ENCODE measurements at places on chromosomes 4 and X.

- peak; percentile 1 for DNase-seq
These were observed 672 bp downstream of the LONRF3 start for GRCh38 chrX:118974908-118975671.

GRCh38 chr4:142369141-142369540 is 477.0 kb downstream of the INPP4B start:
- DNase-seq, result no peak

GRCh38 chrX:150533863-150534262 is 34.6 kb upstream of the MTM1 start:
- DNase-seq, result no peak

DNA sequence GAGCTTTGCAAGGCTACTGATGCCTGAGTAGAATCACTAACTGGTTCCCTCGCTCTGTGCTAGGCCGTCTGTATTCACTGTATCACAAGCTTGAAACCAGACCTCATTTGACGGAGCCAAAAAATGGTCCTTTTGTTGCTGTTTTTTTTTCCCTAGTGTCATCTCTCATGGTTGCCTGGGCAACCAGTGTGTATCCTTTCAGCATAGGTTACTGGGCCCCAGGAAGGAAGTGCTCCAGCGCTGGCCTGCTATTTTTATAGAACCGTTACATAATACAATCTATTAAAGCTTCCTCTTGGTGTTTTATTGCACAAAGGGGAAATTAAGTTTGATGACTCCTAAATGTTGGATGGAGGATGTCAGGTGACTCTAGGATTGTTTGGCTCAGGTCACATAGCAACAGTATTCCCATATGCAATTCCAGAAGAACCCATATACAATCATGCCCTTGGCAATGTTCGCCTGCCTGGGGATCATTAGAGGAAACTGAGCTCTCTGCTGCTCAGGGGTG is 220.4 kb downstream of the SPRY1 start:
- no peak for DNase-seq

- peak; percentile 7 for DNase-seq
These were observed 53.9 kb downstream of the ENPP6 start for GRCh38 chr4:184163813-184164212.

DNA sequence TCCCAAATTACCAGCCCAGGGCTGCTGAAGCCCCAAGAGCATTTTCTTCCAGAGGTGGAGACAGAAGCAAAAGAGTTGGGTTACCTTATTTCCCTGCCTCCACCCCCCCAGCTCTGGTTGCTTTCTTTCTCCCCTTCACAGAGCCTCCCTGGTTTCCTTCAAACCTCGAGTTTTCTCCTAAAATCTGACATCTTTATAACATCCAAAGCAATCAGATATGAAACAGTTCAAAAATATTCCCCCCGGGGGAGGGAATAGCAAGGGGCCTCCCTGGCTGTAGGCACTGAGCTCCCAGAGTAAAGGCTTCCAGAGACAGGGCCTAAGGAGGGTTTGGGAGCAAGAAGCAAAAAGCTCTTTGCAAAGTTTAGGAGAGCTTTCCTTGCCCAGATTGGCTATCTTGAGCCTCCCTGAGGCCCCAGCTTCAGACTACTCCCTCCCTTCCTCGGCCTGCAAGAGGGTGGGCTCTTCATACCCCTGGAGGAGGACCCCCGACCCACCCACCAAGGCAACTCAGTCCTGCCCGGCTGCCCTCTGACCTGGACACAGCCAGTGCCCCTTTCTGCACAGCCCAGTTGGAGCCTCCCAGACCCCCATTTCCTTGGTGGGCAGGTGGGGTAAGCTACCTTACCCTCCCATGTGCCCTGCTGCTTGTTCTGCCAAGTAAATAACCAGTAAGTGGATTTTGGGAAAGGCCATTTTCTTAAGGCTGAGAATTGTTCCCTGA is 7.6 kb downstream of the MAMLD1 start:
- DNase-seq, result no peak

GRCh38 chr4:171932238-171932637 is 119.0 kb downstream of the GALNTL6 start:
- no peak for DNase-seq

GRCh38 chr4:93065790-93066189 is 762.0 kb downstream of the GRID2 start:
- no peak for DNase-seq

- no peak for DNase-seq
These were observed 95.1 kb downstream of the MAD2L1 start for GRCh38 chr4:119971431-119972084.

DNA sequence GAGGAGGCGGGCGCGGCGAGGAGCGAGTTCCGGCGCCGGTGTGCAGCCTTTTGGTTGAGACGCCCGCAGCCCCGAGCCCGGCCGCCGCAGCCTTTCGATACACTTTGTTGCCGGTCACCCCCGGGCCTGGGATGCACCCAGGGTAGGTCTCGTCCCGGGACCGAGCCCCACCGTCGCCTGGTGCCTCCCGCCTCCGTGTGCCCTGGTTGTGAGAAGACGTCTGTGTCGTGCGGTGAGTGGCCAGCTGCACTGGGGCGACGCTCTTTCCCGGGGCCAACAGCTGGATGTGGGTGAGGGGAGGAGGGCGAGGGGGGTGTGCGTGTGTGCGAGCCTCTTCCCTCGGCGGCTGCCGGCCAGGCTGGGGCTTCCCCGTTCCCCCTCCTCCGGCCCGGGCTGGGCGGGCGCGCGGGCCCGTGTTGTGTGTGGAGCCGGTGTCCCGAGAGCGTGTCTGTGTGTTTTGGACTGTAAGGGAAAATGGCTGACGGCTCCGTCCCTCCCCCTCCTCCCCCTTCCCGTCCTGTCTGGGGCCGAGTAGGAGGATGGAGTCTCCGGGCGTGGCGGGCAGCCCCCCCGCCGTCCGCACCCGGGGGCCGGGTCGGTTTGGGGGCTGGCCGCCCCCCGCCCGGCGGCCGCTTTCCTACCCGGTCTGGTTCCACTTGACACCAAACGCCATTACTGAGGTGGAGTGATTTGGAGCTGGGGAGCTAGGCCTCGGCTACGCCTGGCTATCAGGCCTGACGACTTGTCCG is 807 bp downstream of the USP9X start:
- DNase-seq, result no peak

DNA sequence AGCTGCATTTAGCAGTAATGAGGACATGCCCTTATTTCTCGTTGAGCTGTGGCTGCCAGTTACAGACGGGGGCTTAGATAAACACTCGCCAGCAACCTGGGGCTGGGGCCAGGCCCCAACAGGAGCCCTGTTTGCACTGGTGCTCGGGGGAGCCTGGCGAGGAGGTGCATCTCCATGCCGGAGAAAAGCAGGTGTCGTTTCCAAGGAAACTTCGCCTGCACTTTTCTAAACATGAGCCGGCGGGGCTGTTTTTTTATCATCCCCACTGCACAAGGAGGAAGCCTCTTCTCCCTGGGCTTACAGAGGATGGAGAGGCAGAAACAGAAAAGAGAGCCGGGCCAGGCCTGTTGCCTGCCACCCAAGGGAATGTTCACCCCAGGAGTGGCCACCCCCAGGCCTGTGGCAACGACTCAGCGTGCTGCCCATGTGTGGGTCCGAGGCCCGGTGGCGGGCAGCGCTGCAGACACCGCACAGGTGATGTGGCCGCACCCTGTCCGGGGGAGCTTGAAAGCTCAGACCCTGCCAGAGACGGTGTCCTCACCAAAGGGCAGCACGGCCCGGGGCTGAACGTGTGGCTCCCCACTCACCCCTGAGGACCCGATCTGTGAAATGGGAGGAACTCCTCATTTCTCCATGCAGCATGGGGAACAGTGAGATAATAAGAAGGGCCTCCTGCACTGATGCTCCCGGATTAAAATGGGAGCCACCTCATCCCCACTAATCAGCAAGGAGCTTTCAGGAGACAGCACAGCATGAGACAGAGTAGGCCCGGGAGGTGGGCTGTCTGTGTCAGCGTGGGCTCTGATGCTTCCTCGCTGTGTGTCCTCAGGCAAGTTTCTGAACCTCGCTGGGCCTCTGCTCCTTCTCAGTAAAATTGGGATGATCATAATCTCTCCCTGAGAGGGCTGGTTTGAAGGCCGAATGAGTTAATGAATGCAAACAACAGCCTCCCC is 33.8 kb upstream of the ADRA2C start:
- DNase-seq, result no peak

- DNase-seq, result no peak
These were observed 13.1 kb upstream of the MAGEA4 start for GRCh38 chrX:151899622-151900021.

DNA sequence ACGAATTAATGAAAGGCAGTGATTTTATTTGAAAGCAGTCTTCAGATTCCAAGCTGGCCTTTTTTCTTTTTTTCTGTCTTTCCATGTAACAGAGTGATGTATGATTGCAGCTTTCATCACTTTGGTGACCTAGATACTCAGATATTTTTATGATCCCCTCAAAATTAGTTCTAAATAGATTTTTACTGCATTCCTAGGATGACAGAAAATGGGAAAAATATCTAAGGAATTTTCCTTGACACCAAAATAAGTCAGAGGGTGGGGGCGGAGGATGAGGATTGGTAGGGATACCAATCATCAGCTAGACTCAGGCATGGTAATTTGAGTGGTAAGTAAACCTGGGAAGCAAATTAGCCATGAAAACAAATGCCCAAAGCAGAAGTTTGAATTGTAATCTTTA is 11.9 kb upstream of the HMGB2 start:
- DNase-seq, result peak; percentile 6

- no peak for DNase-seq
These were observed 613 bp downstream of the GLRB start for GRCh38 chr4:157076578-157076947.

- no peak for DNase-seq
These were observed 20.5 kb downstream of the SEPTIN6 start for GRCh38 chrX:119672426-119672825.

- DNase-seq, result no peak
These were observed 777.6 kb upstream of the DIAPH2 start for GRCh38 chrX:95907081-95907480.

All from SW 1271 (cell line).